Epithelial cell of proximal tubule (primary cell): ENCODE measurements at places on chromosomes 13 and 19.

GRCh38 chr19:18610556-18611326 is 1.9 kb upstream of the TMEM59L start:
- no peak for DNase-seq

- no peak for DNase-seq
These were observed 219 bp upstream of the FSTL3 start for GRCh38 chr19:676007-676338.

GRCh38 chr19:29524201-29524911 is 1.4 kb upstream of the VSTM2B start:
- no peak for DNase-seq

- no peak for DNase-seq
These were observed 95.1 kb downstream of the ATP8A2 start for GRCh38 chr13:25466880-25467279.

DNA sequence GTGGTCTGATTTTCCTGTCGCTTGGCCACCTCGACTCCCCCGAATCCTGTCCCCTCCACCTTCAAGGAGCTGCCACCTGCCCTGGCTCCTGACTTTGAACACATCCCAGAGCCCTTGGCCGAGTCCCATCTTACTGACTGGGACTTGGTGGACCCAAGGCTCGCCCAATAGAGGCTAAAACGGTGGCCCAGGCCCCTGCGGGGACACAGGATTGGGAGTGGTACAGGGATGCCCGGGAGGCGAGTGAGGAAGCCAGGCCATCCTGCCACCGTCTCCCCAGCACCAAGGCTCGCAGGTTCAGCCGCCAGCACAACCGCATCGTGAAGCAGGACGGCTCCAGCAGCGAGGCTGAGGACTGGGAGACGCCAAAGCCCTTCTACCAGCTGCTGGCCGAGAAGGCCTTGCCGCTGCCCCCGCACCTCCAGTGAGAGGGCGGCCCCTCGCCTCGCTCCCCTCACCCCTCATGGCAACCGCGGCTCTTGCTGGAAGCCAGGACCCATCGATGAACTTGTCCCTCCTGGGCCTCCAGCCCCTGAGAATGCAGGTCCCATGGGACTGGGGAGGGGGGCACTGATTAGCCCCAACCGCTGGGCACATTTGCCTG is 5.3 kb downstream of the SIX5 start:
- DNase-seq: no peak

GRCh38 chr19:15197275-15197941 is 3.4 kb downstream of the NOTCH3 start:
- DNase-seq: no peak

GRCh38 chr13:23386533-23386932 is 47.0 kb downstream of the SACS start:
- no peak for DNase-seq

- DNase-seq: no peak
These were observed 17.9 kb downstream of the DEDD2 start for GRCh38 chr19:42199440-42200115.

DNA sequence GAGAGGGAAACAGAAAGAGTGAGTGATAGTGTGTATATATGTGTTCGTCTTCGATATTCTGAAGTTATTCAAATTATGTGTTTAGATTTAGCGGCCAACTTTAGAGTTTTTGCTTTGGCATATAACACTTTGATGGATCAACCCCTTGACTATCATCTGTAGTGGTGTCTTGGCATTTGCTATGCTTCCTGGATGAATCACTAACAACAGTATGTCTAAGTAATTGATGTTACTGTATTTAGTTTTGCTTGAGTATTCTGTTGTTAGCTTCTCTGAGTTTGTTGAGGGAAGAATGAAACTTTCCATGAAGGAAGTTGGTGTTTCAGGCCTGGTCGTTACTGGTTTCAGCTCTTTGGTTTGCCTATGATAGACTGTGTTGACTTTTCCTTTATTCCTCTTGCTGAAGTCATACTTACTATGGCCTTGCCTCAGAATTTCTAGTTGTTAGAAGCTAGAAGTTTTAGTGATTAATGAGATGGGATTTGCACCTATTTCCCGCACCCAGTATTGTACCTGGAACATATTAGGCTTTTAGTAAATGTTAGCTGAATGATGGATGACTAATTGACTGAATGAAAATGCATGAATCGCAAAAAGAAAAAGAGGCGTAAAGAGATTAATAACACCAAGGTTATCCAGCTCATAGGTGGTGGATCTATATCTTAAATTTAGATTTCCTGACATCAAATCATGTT is 20.7 kb downstream of the NDFIP2 start:
- no peak for DNase-seq

DNA sequence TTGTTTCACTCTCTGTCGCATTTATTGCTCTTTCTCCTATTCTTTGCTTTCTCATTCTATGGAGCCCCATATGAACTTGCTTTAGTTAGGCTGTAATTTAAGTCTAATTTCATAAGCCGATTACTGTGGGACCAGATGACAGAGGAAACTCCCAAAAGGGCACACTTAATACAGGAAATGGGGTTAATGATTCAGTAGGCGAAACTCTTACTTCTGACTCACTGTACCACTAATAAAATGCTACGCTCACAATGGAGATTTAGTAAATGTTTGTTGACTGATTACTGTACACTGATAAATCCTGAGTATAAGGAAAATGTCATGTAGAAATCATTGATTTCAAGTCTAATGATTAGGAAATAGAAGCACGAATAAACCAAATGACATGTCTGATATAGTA is 276.4 kb downstream of the KLF5 start:
- peak; percentile 85 for DNase-seq

DNA sequence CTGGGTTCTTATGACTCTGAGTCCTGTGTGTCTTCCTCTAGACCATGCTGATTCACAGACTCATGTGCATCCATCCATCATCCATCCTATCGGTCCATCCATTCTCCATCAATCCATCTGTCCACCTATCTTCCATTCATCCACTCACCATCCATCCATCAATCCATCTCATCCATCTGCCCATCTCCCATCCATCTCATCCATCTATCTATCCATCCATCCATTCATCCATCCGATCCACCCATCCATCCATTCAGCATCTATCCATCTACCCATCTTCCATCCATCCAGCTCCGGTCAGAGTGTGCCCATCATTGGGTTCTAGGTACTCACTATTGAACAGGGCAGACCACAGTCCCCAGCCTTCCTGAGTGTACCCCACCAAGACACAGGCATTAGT is 75.6 kb downstream of the SLC7A1 start:
- DNase-seq: no peak

- no peak for DNase-seq
These were observed 263.0 kb downstream of the DCT start for GRCh38 chr13:94216476-94216875.

DNA sequence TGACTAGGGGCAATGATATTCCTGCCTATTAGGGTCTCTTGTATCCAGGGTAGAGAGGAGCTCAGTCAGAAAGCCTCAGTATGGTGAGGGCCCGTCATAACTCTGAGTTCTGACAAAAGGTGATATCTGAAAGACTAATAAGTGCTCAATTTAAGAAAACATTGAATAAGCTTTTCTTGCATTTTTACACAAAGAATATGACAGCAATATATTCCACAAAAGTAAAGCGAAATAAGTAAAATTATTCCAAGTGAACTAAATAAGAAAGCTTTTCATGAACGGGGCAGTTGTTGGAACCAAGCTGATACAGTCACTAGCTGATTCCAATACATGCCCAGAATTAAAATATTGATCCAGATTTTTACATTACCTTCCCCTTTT is 40.5 kb downstream of the CEACAM1 start:
- DNase-seq: no peak

- DNase-seq: no peak
These were observed 22.9 kb upstream of the SHISA2 start for GRCh38 chr13:26074706-26075105.

DNA sequence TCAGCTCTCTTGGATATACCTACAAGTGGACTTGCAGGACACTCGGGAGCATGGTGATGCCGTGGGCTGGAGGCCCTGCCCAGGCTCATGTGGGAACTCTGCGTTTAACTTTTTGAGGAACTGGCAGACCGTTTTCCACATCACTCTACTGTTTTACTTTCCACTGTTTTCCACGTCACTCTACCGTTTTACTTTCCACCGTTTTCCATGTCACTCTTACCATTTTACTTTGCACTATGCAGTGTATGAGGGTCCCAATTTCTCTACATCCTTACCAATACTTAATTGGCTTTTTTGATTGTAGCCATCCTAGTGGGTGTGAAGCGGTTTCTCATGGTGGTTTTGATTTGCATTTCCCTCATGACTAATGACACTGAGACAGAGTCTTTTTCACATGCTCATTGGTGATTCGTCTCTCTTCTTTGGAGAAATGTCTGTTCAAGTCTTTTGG is 40.5 kb downstream of the GATAD2A start:
- no peak for DNase-seq

- DNase-seq: no peak
These were observed at the start of gene RHPN2 for GRCh38 chr19:33064792-33065550. RHPN2 (minus strand) TSS chr19:33064888; CDS start chr19:33064852, 36 bp downstream.

DNA sequence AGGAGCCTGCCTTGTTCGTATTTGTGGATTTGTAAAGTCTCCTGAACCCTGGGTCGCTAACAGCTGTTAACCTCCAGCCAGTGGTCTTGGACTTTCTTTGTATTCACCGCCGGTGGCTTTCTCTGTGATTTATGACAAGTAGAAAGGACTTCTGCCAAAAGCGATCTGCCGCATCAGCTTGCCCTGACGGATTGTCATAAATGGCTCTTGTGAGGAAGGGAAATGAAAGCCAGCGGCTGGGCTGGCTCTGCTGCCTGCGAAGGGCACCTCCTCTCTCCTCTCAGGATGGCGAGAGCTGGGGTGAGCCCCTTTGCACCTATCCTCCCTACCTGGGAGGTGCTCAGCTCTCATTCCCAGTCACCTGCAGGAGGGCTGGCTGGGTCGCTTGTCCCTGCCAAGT is 25.6 kb downstream of the DHRS12 start:
- DNase-seq: no peak

DNA sequence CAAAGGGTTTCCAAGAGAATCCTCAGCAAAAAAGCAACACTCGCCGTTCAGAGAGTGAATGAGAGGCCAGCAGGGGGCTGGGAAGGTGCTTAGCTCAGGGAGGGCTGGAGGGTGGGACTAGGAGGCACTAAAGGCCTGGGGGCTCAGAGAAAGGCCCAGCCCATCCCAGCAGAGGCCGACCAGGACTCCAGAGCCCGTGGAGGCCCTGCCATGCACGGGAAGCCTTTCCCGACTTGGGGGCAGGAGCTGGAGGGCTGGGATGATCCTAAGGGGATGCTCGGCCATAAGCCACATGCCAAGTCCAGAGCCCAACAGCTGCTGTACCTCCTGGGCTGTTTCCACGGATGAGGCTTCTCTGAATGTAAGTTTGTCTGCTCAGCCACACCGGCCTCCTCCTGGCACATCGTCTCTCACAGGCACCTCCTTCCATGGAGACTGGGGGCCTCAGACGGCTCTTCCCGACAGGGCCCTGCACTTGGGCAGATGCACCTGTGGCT is 19.5 kb downstream of the RASA3 start:
- DNase-seq: no peak
